GM06990 (cell line): ENCODE measurements at places on chromosomes 6 and 20.
A peak's percentile ranks its signal among the peaks of the same experiment; 100 is the strongest.

- DNase-seq, result no peak
Measured at GRCh38 chr6:129867403-129867802, 6.3 kb upstream of the TMEM244 start.

DNA sequence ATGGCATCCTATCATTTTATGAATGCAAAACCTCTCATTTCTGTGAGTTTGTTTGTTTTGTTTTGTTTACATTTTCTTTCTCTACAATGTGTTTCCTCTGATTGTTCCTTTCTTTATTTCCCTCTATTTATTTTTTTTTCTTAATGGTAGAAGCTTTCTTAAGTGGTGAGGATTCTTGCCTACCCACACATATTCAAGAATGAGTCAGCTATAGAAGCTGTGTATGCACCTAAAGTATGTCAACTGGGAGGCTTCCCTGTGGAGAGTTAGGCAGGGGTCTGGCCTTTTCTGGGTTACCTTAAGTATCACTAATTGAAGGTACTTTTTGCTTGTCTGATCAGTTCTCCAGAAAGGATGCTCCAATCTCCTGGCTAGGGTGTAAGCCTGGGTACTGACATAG, 354.0 kb downstream of the ESR1 start:
- DNase-seq, result no peak

GRCh38 chr6:77656999-77657764, 4.3 kb downstream of the MEI4 start:
- DNase-seq, result no peak

GRCh38 chr20:9286501-9287461, 217.9 kb downstream of the PLCB4 start:
- no peak for DNase-seq

- no peak for DNase-seq
Measured at GRCh38 chr6:163830641-163831040, 416.1 kb downstream of the QKI start.

DNA sequence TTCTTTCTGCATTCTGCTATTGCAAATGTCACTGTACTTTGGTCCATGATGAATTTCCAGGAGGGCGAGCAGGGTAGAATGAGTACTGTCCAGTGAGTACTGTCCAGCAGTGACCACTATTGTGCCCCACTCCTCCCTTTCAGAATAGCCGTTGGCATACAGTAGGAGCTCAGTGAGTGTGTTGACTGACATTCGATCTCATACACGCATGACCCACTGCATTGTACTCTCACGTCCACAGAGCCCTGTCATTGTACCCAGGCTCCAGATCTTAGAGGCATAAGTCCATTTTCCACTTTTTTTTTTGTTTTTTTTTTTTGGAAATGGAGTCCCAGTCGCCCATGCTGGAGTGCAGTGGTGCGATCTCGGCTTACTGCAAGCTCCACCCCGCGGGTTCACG, 8.2 kb downstream of the DYNLRB1 start:
- DNase-seq, result no peak

DNA sequence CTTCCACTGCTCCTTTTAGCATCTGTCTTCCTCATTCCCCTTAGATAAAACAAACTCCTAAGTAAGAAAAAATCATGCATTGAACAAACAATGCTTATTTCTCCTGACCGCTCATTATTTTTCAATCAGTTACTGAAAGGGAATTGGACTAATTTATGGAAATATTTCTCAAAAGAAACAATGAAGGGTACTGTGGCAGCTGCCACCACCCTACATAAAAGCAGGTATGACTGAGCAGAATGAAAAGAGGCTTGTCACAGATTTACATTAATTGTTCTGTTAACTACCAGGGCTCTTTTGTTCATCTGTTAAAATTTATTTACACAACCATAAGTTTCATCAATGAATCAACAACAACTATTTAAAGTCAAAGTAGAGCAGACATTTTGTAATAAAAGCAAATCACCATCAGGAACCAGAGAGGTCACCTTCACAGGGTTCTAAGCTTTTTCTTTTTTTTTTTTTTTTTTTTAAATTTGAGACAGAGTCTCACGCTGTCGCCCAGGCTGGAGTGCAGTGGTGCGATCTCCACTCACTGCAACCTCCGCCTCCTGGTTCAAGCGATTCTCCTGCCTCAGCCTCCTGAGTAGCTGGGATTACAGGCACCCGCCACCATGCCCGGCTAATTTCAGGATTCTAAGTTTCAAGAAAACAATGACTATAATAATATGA, 204.0 kb downstream of the PTPRK start:
- no peak for DNase-seq

DNA sequence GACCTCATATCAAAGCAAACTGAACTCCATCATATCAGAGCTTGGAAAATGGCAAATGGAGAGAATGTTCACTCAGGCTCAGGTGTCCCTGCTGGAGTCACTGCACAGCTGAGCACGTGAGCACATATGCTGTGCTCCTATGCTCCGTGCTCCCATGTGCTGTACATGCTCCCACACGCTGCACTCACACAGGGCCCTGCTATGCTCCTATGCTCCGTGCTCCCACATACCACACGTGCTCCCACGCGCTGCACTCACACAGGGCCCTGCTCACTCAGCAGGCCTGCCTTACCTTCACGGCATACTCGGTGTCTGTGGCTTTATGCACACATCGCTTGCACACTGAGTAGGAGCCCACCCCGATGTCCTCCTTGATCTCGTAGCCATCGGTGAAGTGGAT, 65.7 kb upstream of the MPC1 start:
- DNase-seq, result no peak

DNA sequence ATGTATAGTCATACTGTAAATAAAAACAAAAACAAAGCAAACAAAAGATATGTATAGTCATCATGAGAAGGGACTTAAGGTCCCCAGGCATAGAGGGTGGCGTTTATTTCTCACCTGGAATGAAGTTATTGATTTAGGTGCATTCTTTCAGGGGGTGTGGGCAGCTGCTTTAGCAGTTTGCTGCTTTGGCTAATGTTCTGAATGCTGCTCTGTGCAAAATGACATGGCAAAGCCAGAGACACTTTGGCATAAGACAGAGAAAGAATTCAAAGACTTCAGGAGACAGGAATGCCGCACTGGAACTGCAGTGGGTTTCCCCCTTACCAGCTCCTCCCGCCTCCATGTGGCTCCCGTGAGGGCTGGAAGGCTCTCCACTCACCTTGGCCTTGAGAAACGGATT, 36.4 kb upstream of the NELFCD start:
- no peak for DNase-seq

- DNase-seq, result no peak
Measured at GRCh38 chr6:107965746-107966145, 7.7 kb upstream of the SEC63 start.

GRCh38 chr6:72822691-72823090, 200.8 kb downstream of the KCNQ5 start:
- no peak for DNase-seq

GRCh38 chr6:83511901-83512681, at the start of gene PRSS35:
Gene PRSS35 (plus strand): TSS chr6:83512534. CDS start chr6:83523442, 10,908 bp downstream.
- DNase-seq, result peak; percentile 28

DNA sequence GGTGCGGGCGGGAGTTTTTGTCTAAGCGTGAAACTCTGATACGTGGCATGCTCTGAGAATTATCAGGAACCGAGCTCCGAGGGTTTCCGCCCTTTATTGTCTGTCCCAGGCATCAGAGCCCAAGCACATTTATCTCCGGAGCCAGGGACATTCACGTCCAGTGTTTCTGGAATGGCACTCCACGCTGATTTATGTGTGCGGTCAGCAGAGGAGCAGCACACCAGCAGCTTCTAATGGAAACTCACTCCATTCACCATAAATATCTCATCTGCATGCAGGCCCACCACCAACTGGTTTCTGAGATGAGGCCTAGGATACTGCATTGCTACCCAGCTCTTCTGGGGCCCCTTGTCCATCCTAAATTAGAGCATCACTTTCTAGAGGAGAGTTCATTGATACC, 51.9 kb upstream of the SYNDIG1 start:
- no peak for DNase-seq

DNA sequence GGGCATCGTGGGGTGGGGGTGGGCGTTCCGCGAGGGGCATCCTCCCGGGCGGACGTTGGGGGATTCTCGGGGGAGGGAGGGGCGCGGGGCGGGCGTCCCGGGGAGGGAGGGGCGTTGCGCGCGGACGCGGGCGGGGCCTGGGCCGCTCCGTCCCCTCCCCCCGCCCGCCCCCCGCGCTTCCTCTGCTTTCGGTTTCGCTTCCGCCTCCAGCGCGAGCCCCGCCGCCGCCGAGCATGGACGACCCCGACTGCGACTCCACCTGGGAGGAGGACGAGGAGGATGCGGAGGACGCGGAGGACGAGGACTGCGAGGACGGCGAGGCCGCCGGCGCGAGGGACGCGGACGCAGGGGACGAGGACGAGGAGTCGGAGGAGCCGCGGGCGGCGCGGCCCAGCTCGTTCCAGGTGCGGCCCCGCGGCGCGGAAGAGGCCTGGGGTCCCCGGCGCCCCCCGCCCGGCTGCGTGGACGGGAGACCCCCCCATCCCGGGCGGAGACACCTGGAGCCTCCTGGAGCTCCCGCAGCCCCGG, at the start of gene OGFR:
OGFR (plus strand) TSS at position 209 of the 528 bp plus-strand sequence; CDS start at position 234, 25 bp downstream.
- peak; percentile 81 for DNase-seq

GRCh38 chr6:128569732-128570679, 49.6 kb upstream of the PTPRK start:
- no peak for DNase-seq

- no peak for DNase-seq
Measured at GRCh38 chr6:13203145-13203544, 125.2 kb downstream of the TBC1D7 start.

GRCh38 chr6:117840541-117840983, 66.5 kb upstream of the SLC35F1 start:
- DNase-seq, result no peak

DNA sequence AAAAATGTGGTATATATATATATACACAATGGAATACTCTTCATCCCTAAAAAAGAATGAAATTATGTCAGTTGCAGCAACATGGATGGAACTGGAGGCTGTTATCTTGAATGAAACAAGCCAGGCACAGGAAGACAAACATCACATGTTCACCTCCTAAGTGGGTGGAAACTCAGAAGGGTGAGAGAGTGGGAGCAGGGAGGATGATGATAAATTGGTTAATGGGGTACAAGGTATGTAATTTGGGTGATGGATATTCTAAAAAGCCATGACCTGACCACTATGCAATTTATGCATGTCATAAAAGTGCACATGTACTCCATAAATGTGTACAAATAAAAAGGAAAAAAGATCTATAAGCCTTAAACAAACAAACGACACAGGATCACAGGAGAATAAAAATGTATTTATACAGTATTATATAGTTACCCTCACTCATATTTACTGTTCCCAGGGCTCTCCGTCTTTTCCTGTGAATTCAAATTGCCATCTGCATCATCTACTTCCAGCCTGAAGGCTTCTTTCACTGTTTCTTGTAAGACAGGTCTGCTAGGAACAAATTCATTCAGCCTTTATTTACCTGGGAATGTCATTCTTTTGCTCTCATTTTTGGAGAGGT, 89.8 kb downstream of the SYNDIG1 start:
- DNase-seq, result no peak

- DNase-seq, result no peak
Measured at GRCh38 chr6:135087403-135087802, 32.8 kb upstream of the HBS1L start.

- no peak for DNase-seq
Measured at GRCh38 chr20:48734104-48734749, 93.6 kb downstream of the PREX1 start.

- DNase-seq, result no peak
Measured at GRCh38 chr6:25619217-25619616, 32.8 kb upstream of the SCGN start.

- DNase-seq, result no peak
Measured at GRCh38 chr20:5863040-5863833, 87.1 kb downstream of the TRMT6 start.

DNA sequence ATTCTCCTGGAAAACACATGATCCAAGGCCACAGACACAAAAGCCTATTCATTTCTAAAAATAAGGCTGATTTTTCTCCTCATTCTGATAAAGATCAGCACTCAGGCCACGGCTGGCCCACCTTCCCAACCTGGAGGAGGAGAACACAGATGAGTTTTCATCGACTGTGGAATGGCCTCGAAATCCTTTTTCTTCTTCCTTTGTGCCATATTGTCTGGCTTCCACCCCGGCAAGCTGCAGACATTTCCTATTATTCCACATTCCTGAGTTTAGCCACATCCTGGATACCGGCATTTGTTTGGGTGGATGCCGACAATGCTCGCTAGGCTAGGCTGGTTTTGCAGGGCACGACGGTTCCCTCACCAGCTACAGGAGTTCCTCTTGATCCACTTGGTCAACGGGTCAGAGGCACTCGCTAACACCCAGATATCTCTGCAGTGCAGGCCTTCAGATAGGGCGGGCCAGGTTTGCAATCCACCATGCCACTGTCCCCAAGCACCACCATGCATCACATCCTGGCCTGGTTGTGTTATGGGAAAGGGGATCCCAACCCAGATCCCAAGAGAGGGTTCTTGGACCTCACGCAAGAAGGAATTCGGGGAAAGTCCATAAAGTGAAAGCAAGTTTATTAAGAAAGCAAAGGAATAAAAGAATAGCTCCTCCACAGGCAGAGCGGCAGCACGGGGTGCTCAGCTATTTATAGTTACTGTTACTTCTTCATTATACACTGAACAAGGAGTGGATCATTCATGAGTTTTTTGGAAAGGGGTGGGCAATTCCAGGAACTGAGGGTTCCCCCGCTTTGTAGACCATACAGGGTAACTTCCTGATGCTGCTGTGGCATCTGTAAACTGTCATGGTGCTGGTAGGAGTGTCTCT, 4.2 kb upstream of the CTSZ start:
- no peak for DNase-seq

- DNase-seq, result no peak
Measured at GRCh38 chr20:19725373-19725772, 32.7 kb upstream of the RIN2 start.

DNA sequence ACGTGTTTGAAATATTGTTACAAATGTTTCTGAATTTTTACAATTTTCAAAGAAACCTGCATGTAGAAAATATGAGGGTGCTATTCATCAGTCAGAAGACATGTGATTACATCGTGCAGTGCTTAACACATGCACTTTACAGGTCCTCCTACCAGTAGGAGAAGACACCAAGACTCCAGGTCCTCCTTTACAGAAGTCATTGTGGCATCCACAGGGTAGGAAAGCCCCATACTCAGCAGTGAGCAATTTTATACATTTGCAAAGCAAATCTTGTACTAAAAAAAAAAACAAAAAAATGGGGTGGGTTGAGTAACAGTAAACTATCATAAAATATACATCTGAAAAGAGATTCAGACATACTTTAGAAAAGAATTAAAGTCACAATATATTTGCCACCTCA, 14.0 kb downstream of the TPD52L1 start:
- no peak for DNase-seq

- DNase-seq, result no peak
Measured at GRCh38 chr20:25465243-25466135, 58.0 kb downstream of the GINS1 start.

DNA sequence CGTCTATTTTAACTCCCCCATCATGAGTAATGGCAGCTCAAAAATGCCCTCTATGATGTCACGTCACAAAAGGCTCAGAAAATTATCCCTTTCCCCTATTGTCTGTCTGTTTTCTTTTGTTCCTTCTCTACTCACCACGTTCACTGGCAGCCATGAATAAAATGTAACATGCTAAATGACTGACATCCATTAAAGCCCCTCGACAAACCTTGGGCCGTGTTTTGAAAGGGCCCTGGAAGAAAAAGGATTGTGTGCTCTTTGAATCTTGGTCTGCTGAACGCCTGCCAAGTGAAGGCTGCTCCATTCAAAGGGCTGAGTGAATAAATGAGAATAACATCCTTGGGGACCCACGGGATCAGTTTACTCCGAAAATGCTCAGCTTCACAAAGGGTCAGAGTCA, 118.7 kb downstream of the RPS12 start:
- DNase-seq, result no peak
